ENCODE measurements at places on chromosomes 2 and 18.

DNA sequence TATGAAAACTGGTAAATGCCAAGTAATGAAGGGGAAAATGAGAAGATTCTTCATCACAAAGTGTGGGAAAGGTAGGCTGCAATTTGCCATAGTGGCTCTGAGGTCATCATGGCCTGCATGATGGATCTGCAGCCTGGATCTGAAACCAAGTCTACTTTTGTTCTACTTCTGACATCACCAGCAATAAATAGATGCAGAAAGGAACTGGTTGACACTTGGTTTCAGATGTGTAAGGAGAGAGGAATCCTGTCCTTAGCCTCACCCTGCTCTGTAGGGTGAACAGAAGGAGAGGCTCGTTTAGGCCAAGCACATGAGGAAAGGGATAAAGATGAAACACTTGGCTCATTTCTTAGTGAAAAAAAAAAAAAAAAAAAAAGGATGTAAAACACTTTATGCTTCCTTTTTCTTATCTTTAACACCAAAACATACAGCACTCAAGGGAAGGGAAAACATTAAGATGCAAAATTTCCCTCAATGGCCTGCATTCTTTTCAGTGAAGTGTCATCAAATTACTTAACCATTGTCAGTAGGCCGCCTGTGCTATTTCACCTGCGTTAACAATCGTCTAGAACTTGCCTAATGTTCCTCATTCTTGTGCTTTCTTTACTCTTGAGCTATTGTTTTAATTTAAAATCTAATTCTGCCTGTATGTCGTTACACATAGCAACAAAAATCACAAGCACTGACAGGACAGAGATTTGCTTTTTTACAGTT lies 3.9 kb downstream of the NEB start:
- peak; percentile 48 for DNase-seq

GRCh38 chr2:163610817-163611556 lies 124.8 kb downstream of the FIGN start:
- no peak for DNase-seq

- DNase-seq, result no peak
Observed at GRCh38 chr2:239566162-239566994, 165.6 kb upstream of the HDAC4 start.

DNA sequence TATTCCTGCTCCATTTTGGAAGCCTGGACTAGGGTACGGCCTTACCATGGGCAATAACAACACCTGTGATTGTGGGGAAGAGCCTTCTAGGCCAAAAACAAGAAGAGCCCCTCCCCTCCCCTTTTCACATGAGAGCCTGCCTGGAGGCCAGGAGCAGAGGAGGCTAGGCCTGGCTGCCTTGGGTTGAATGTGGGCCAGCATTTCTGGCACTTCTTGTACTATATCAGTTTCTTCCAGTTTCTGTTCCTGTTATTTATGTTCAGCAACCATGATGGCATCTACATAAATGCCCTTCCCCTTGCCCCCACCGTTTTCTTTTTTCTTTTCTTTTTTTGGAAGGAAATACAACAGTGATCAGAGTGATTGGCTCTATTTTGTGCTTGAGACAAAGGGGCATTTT lies 58.4 kb downstream of the KCTD18 start:
- no peak for DNase-seq

GRCh38 chr2:96273763-96274162 lies 7.7 kb downstream of the CIAO1 start:
- DNase-seq, result no peak

DNA sequence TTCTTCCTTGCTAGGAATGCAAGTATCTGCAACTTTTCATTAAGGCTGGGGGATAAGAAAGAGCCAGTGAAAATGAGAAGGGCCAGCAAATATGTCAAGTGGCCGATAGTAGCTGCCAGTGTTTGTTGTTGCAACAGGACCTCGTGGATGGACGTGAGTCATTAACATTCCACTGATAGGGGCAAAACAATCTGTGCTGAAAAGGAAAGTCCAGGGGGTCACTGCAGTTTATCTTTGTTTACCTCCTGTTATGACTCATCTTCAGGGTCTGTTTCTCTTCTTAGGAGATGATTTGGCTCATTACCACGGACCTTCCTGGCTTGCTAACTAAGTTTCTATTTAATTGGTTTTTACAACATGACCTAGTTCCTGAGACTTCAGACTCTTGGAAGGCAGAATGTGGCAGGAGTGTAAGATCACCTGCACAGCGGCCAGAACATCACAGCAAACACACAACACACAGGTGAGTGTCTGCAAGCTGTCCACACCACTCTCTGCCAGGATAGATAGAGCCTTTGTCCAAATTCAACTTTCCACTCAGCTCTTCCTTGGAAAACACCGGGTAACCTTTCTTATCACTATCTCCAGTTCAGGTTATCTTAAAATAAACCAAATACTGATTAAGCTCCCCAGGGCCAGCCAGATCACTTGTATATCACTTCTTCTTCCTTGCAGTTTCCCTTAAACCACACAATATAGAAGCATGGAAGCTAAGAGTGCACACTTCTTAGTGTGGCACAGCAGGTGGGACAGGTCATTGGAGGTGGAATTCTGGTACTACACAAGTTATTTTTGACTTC lies 157.5 kb upstream of the LMAN1 start:
- DNase-seq, result peak; percentile 85

- DNase-seq, result peak; percentile 88
Observed at GRCh38 chr18:67428805-67429204, 87.7 kb downstream of the DSEL start.

DNA sequence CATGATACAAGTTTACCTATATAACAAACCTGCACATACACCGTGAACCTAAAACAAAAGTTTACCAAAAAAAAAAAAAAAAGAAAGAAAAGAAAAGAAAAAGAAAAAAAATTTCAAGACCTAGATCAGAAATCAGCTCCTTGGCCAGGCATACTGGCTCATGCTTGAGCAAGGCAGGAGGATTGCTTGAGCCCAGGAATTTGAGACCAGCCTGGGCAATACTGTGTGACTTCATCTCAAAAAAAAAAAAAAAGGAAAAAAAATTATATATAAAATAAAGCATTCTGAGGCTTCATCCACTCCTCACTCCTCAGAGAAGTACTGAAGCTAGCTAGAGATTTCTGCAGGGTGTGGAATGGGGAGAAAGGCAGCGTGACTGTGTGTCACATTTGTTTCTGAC lies 11.8 kb upstream of the PROC start:
- DNase-seq, result no peak

DNA sequence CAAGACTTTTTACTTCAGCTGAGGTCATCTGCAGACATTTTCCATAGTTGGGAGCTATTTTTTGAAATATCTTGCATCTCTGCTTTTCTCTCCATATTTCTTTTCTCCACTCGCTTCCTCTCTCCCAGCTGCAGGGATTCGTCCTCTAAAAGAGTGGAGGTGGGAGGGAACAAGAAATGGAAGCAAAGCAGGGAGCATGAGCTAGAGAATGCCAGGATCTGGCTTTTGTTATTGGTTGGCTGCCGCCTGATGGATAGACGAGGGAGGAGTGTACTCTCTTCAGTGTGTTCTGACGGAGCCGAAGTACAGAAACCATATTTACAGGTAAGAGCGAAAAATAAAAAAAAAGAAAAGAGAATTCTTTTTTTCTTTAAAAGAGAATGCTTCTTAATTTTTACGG lies at the start of gene CSRNP3:
TSS of gene CSRNP3 (plus strand) at position 282 of the 400 bp plus-strand sequence. CDS start 125,368 bp downstream, outside the sequence.
- peak; percentile 86 for DNase-seq

DNA sequence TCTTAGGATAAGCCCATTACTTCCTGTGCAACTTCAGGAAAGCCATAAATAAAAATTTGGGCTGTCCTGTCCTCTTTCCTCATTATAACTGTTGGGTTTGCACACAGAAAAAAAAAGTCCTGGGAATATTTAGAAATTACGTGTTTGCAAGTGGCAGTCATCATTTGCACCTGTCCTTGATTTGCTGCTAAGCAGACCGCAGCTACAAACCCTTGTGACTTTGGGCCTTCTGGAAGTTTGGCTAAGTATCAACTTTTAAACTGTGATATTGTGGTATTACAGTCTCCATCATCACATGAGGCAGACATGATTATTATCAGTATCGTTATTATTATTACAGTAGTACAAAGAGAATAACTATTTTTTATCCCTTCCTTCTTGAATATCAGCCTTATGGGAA lies 260.7 kb upstream of the SESTD1 start:
- DNase-seq, result peak; percentile 93

DNA sequence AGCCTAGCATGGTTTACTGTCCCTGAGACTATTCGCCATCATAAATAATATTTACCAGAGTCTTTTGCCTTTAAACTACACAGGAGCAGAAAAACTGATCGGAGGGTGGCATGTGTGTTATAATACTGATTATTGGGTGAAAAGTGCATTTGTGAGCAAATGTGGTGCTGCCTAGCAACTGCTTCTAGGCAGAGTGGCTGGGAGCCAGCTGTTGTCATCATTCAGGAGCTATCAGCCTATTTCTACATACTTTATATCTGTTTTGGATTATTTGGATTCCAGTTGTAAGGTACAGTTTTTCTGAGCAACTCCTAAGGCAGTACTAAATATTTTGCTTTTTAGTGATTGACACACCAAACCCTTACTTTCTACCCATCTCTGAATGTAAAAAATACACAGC lies 75.0 kb upstream of the MSTN start:
- peak; percentile 82 for DNase-seq

DNA sequence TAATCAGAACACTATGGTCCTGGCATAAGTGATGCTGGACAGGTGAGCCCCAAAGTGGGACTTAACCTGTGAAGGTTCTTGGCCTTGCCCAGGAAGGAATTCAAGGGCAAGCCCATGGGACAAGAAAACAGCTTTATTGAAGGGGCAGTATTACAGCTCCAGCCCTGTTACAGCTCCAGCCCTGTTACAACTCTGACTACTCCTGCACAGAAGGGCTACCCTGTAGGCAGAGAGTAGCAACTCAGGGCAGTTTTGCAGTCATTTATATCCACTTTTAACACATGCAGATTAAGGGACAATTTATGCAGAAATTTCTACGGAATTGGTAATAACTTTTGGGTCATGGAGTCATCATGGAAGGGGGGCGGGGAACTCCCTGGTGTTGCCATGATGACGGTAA lies 15.7 kb downstream of the IL37 start:
- no peak for DNase-seq

DNA sequence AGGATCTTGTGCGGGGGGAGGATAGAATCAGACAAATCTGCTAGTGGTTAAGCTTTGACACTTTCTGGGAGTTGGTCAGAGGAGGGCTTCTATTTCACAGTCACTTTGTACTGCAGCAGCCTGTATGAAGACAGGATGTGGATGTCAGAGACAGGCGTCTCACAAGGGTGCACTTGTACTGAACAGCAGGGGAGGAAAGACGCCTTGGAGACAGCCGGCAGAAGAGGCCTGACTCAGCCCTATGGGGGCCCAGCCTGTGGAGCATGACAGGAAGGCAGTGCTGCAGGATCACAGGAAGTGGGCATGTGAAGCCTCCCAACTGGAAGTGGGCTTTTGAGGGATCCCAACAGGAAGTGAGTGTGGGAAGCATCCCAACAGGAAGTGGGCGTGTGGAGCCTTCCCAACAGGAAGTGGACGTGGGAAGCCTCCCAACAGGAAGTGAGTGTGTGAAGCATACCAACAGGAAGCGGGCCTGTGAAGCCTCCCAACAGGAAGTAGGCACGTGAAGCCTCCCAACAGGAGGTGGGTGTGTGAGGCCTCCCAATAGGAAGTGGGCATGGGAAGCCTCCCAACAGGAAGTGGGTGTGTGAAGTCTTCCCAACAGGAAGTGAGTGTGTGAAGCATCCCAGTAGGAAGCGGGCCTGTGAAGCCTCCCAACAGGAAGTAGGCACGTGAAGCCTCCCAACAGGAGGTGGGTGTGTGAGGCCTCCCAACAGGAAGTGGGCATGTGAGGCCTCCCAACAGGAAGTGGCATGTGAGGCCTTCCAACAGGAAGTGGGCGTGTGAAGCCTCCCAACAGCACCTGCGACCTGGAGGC lies 212.3 kb downstream of the SNTG2 start:
- DNase-seq, result no peak

DNA sequence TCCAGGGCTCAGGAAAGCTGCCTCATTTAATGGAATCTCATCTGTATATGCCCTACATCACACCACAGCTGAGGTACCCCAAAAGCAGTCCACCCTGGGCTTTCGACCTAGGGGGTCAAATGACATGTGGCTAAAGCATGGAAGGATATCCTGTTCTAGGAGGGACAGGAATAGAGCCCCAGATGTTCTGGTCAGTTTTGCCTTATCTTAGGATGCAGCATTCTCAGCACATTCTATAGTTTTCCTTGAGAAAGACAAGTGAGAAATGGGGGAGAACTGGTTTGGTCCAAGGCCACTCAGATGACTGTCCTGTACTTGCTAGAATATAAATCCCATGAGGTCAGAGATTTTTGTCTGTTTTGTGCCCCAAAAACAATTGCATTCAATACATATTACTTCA lies 688.0 kb upstream of the ZEB2 start:
- no peak for DNase-seq

DNA sequence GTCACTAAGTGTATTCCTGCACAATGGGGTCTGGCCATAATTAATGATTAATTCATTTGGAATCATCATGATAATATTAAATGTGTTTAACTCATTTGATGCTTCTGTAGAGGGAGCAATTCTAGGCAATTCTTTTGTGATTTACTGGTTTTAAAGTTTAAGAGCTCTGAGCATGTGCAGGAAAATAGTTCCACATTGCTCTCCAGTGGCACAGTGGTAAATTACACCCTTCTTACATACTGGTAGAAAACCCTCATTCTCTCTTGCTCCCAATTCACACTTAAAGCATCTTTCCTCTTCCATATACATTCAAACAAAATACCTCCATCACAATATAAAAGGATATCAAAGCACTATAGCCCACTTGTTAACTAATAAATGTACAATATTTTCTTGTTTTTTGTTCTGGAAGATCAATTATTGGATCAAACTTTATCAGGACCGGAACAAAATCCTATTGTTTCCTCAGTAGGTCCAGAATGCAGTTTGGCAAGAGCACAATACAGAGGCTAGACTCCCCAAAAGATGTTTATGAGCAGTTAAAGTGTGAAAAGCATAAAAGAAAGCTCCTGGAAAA lies 844.3 kb downstream of the MBD2 start:
- no peak for DNase-seq

DNA sequence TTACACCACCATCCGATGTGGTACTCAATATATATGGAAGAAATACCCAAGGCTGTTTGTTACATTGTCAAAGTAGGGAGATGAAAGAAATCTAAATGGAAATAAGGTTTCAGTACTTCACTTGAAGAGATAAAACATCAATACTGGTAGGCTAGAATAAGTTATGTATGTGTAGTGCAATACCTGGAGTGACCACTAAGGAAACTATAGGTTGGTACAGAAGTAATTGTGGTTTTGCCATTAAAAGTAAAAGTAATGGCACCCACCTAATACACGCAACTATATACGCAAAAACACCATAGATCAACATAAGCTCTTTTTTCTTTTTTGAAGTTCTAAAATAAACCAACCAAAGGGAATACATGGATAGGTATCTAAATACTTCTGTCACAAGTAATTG lies 143.2 kb upstream of the KYNU start:
- DNase-seq, result no peak

GRCh38 chr2:101792208-101792607 lies 94.7 kb downstream of the MAP4K4 start:
- no peak for DNase-seq

GRCh38 chr2:73284296-73285158 lies at the start of gene FBXO41:
Gene FBXO41 (minus strand): TSS chr2:73284478. CDS start chr2:73269630, 14,848 bp downstream.
- DNase-seq, result no peak

GRCh38 chr2:225788571-225789094 lies 389.1 kb downstream of the NYAP2 start:
- peak; percentile 8 for DNase-seq

GRCh38 chr2:114614592-114614991 lies 172.2 kb downstream of the DPP10 start:
- no peak for DNase-seq

GRCh38 chr2:152200565-152201465 lies 25.3 kb upstream of the STAM2 start:
- DNase-seq, result peak; percentile 90

All from LHCN-M2 (cell line).